ENCODE measurements at places on chromosomes 4 and X. TPM values are rescaled to one million over a fixed set of nuclear protein-coding genes. Genes with fewer than 3 reads are reported as not detected.

Gene PFKFB1
- total RNA-seq = 1.1 TPM

Gene SLC25A43
- 6.1 TPM for total RNA-seq

Gene PUDP
- total RNA-seq = 22.2 TPM

DNA sequence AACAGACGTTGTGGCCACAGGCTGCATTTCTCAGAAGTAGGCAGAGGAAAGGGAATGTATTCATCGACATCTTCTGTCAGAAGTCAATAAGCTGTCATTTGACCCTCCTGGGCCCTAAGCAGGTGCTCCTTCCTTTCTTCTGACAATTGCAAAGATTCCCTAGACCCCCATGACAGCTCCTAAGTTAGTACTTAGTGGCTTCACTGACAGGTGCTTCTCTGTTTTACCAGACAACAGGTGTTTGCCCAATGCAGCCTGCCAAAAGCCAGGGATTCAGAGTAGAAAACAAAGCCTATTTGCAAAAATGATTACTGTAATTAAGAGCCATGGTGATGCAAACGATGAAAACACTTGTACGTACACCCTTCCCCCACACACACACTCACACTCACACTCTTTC is 7.5 kb upstream of the FGF5 start:
- H3K36me3 ChIP-seq = no peaks in the 10 kb centered on the region
- peaks cover 90% of the 10 kb centered on the region for H3K27me3 ChIP-seq
- no peak for DNase-seq

- no peak for DNase-seq
- H3K4me3 ChIP-seq = no peak overlapping the region
- H3K27ac ChIP-seq = no peak overlapping the region
- H3K4me1 ChIP-seq = peaks cover 41% of the 10 kb centered on the region
Observed at GRCh38 chrX:46645614-46646013, 72.0 kb downstream of the CHST7 start.

- no peaks in the 10 kb centered on the region for H3K27me3 ChIP-seq
- no peaks in the 10 kb centered on the region for H3K36me3 ChIP-seq
- H3K27ac ChIP-seq = no peak overlapping the region
- H3K4me1 ChIP-seq = no peaks in the 10 kb centered on the region
- H3K4me3 ChIP-seq = no peak overlapping the region
Observed at GRCh38 chrX:23633834-23634580, 33.3 kb upstream of the PRDX4 start.

GRCh38 chrX:151416579-151416978 is 19.6 kb downstream of the VMA21 start:
- peaks cover 29% of the 10 kb centered on the region for H3K4me1 ChIP-seq
- no peaks in the 10 kb centered on the region for H3K36me3 ChIP-seq
- no peak overlapping the region for H3K27ac ChIP-seq

GRCh38 chr4:54843106-54843505 is 185.3 kb downstream of the KIT start:
- no peaks in the 10 kb centered on the region for H3K27me3 ChIP-seq
- peaks cover 2% of the 10 kb centered on the region for H3K4me1 ChIP-seq
- no peak for DNase-seq
- no peak overlapping the region for H3K27ac ChIP-seq
- H3K36me3 ChIP-seq = no peaks in the 10 kb centered on the region

DNA sequence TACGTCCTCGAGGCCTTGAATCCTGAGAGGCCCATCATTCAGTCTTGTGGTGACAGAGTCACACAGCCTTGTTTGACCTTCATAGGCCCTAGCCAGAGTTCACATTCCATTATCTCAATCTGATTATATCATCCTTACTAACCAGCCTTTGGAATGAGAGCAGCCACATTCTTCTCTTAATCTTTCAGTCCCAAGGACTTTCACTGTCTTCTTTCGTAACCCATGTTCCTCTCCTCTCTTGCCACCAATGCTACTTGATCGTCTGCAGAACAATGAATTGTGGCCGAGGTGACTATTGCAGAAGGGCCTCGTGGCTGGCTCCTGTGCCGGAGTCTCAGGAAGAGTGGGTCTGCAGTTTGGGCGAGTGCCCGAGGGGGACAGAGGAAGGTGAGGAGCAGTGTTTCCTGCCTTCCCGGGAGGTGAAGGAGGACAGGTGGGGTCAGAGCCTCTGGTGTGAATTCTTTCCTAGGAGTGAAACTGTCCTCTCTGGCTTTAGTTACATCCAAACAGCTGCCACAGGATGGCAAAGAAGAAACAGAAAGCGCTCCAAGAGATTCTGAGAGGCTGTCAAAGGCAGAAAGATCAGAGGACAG is 94.6 kb downstream of the LIMCH1 start:
- DNase-seq = no peak
- no peaks in the 10 kb centered on the region for H3K36me3 ChIP-seq
- no peak overlapping the region for H3K27ac ChIP-seq
- H3K4me3 ChIP-seq = no peak overlapping the region

GRCh38 chrX:680062-680461 is 49.5 kb downstream of the SHOX start:
- H3K4me3 ChIP-seq = no peak overlapping the region
- H3K36me3 ChIP-seq = no peaks in the 10 kb centered on the region
- H3K27me3 ChIP-seq = peaks cover 8% of the 10 kb centered on the region
- H3K4me1 ChIP-seq = peaks cover 32% of the 10 kb centered on the region
- DNase-seq = no peak
- no peak overlapping the region for H3K27ac ChIP-seq

- 0 out of 2 replicates have a peak, but pooled peaks cover 2% of the 10 kb centered on the region for H3K36me3 ChIP-seq
- no peaks in the 10 kb centered on the region for H3K27me3 ChIP-seq
- H3K27ac ChIP-seq = no peak overlapping the region
- no peak for DNase-seq
- H3K4me3 ChIP-seq = peak overlapping the region; percentile 94
- H3K4me1 ChIP-seq = peaks cover 38% of the 10 kb centered on the region
Observed at GRCh38 chrX:46757593-46757992, 1.3 kb downstream of the SLC9A7 start.

- peaks cover 14% of the 10 kb centered on the region for H3K4me1 ChIP-seq
- H3K36me3 ChIP-seq = no peaks in the 10 kb centered on the region
- H3K4me3 ChIP-seq = no peak overlapping the region
- DNase-seq = peak; percentile 23
- no peak overlapping the region for H3K27ac ChIP-seq
- H3K27me3 ChIP-seq = no peaks in the 10 kb centered on the region
Observed at GRCh38 chrX:107849747-107850421, 24.2 kb downstream of the MID2 start.

DNA sequence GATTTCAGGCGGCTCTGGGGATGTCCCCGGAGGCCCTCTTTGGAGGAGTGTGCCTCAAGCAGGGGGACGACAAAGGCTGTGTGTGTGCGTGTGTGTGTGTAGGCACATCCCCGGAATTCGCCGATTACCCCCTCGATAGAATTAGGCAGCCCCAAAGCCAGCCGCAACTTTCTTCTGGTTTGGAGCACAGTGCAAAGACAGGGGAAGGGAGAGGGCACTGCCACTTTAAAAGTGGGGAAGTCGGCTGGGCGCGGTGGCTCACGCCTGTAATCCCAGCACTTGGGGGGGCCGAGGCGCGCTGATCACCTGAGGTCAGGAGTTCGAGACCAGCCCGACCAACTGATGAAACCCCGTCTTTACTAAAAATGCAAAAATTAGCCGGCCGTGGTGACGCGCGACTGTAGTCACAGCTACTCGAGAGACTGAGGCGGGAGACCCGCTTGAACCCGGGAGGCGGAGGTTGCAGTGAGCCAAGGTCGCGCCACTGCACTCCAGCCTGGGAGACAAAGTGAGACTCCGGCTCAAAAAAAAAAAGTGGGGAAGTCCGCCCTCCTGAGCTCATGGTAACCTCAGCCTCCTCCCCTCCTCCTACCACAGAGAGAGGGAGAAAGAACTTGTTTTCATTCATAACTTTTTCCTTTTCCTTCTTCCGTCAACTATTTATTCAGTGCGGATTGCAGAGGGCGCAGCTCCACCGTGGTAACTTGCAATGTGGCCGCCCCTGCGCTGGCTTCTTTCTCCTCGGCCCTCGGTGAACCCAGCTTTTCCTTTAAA is 2.4 kb downstream of the SPRY1 start:
- DNase-seq = peak; percentile 45
- peaks cover 47% of the 10 kb centered on the region for H3K36me3 ChIP-seq
- peaks cover 42% of the 10 kb centered on the region for H3K4me1 ChIP-seq

Data from WTC11 (cell line).